ENCODE measurements at places on chromosomes 7 and 10.

- DNase-seq = peak; percentile 48
These were observed 50.5 kb upstream of the COBL start for GRCh38 chr7:51366930-51367613.

DNA sequence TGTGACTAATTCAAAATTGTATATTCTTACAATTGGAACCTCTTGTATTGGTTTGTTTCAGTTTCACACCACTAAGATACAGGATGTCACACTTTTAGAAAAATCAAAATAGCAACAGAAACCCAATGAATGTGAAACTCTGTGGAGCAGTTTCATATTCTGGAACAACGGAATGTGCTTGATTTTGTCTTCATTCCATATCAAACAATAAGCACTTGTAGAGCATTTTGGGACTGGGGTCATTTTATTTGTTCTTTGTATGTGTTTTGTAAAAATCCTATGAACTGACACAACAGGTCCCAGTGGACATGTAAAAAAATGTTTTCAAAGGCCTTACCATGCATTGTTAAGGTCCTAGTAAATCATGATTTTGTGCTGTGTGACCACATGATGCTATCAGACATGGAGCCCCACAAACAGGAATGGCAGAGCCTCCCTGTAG lies 123.1 kb downstream of the DKK1 start:
- no peak for DNase-seq

- DNase-seq = no peak
These were observed 988.9 kb upstream of the ZNF722 start for GRCh38 chr7:63009771-63010170.

DNA sequence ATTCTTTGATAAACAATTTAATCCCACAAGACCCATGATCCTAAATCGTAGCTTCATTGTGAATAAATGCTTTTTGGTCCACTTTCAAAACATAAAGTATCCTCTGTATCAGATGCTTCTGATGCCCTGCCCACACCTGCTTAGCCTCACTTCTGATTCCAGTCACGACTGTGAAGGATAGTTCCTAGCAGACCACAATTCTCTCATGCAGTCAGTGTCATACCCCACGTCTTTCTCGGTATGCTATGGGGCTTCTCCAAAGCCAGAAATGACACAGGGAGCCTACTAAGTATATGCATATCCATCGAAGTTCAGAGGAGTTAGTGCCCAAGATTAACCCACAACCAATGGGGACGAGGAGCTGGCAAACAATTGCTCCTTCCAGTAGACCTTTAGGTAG lies 27.6 kb upstream of the CTNNA3 start:
- DNase-seq = no peak

DNA sequence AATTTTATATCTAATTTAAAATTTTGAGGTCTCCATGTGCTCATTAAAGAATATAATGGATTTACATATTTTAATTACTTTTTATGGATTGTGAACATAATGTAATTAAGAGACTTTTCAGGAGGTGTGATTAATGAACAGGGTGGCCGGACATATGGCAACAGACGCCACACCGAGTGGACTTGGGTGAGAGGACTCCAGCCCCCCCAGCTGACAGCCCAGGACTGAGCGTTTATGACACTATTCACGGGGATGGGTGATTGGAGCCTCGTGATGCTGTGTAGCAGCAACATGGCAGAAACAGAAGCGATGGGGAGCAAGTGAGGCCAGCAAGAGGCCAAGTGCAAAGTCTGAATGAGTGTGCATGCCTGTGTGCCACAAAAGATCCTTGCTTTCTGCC lies 1176.9 kb downstream of the TYW1 start:
- no peak for DNase-seq

- no peak for DNase-seq
These were observed 1042.0 kb downstream of the GRM8 start for GRCh38 chr7:126210707-126211106.

DNA sequence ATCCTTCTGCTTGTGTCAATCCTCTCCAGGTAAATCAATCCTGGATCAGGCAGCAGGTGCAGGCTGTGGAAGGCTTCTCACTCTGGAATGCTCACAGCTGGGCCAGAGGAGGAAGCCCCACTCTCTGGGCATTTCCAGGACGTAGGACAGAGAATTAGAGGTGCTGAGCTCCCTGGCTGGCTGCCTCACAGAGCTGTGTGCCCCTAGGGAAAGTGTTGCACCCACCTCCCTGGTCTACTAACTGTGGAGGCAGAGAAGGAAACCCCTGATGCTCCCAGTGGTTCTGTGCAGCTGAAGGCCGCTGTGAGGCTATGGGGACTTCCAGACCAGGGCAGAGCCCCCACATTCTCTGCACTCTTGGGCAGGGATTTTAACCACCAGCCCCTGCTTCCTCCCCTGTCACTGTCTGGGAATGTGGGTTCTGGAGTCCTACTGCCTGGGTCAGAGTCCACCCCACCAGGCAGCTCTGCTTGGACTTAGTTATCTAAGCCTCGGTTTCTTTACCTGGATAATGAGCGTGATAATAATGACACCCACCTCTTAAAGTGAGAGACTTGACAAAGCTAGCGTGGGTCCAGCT lies 73.5 kb upstream of the EEPD1 start:
- DNase-seq = no peak

GRCh38 chr7:74044366-74045350 lies 16.7 kb downstream of the ELN start:
- DNase-seq = peak; percentile 57

DNA sequence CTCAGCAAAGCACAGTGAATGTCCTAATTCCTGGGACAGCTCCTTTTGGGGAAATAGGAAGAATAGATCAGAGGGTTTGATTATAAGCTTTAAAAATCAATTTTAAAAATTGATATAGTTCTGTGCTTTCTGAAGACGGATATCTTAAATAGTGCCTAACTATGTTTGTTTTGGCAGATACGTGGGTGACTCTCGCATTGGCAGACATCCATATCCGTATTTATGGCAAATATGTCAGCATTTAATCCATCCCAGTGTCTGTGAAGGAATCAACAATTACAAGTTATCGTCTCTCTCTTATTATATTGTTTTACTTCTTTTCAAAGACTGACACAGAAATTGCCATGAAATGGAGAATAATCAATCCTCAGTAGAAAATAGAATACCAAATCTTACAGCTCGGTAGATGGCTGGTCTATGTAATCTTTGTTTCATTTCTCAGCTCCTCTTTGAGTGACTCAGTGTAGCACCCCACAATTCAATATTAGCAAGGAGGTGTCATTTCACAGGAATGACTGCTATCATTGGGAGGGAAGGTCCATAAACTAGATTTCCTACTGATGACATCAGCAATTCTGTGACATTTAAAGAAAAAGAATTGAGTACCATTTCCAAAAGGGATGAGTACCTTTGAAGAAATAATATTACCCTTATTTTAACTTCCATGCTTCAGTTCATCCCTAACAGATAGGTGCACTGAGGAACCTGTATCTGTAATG lies 186.4 kb upstream of the NFE2L3 start:
- DNase-seq = no peak

- no peak for DNase-seq
These were observed 20.9 kb upstream of the LFNG start for GRCh38 chr7:2498708-2499107.

- peak; percentile 21 for DNase-seq
These were observed 62.8 kb upstream of the GSDME start for GRCh38 chr7:24819916-24820689.

GRCh38 chr10:34116220-34116641 lies 698.9 kb downstream of the PARD3 start:
- no peak for DNase-seq
